Ovary (tissue), 10 donors: ENCODE measurements at places on chromosomes 11 and 22. TPM values are rescaled to one million over a fixed set of nuclear protein-coding genes. Genes with fewer than 3 reads are reported as not detected.

Gene OR9I1
- not detected for polyA plus RNA-seq

Gene TYR
- polyA plus RNA-seq, result not detected

Gene MFRP
- not detected for polyA plus RNA-seq

Gene PGR
- 12.6 TPM for polyA plus RNA-seq

Gene VPREB1
- not detected for polyA plus RNA-seq

Gene SLC5A4
- polyA plus RNA-seq, result 0.35 TPM

Gene KCNQ1
- 17.2 TPM for polyA plus RNA-seq

Gene MS4A6A
- 150 TPM for polyA plus RNA-seq

Gene BDNF
- polyA plus RNA-seq, result 0.77 TPM

Gene RAC2
- 11.0 TPM for polyA plus RNA-seq

Gene CRYBA4
- not detected for polyA plus RNA-seq

Gene OR51B5
- 0.30 TPM for polyA plus RNA-seq

Gene FOLR1
- polyA plus RNA-seq, result 10.3 TPM

Gene OR10D3
- not detected for polyA plus RNA-seq

Gene LGALS12
- polyA plus RNA-seq, result 0.19 TPM
